ENCODE measurements at places on chromosomes 3 and 15.

DNA sequence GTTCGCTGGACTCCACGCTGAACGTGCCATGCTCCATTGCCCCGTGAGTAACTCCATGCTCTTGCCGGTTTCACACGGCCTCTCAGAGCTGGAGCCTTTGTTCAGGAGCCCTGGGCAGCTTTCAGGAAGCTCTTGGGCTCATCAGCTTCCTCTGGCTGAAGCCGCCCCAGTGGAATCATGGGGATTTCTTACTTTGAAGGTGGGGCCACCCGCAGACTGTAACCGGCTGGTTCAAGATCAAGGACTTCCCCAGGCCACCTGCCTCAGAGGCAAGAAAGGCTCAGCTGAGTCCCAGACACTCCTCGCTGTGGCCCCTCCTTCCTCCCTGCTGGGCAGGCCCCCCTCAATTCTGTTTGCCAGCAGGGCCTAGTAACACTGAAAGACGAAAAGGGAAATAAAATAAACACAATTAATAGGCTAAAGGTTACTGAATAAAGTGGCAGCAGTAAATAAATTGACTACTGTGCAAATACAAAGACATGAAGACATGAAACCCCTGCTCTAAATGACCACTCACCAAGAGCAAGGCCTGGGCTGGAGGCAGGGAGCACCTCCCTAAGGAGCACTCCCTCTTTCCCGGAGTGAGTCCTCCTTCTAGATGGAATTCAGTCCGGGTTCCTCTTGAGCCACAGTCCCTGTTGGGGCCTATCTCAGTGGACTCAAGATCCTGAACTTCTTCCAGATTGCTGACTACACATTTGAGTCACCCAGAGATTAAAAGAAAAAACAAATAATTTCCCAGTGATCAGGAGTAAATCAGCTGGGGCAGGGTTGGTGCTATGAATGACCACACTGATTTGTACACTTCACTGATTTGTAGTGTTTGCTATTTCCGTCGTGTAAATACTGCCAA is 51.0 kb downstream of the ZDHHC19 start:
- no peak for DNase-seq

- DNase-seq, result no peak
These were observed 326.6 kb downstream of the ARPP21 start for GRCh38 chr3:35965908-35966307.

- DNase-seq, result no peak
These were observed 560.8 kb upstream of the TBL1XR1 start for GRCh38 chr3:177758126-177758525.

- no peak for DNase-seq
These were observed 16.0 kb upstream of the ADIPOQ start for GRCh38 chr3:186826410-186826975.

- DNase-seq, result no peak
These were observed 121.3 kb upstream of the WNT5A start for GRCh38 chr3:55608301-55608937.

- no peak for DNase-seq
These were observed 110.2 kb downstream of the RBPMS2 start for GRCh38 chr15:64665179-64665578.

DNA sequence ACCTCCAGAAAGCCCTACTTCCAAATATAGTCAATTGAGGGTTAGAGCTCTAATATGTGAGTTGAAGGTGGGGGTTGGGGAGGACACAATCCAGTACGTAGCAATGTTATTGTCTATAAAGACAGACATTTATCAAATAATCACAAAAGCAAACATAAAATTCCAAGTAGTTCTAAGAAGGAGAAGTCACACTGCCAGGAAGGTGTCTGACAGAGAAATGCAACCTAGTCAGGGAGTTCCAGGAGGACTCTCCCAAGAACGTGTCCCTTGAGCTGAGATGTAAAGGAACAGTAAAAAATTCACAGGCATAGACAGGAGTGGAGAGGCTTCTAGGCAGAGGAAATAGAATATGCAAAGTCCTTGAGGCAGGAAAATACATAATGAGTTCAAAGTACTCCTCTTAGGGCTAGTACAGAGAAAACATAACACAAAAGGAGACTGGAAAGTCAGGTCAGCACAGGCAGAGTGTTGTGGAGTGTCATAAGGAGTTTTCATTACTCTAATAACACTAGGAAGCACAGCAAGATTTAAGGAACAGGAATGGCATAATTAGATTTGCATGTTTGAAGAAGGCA is 277.6 kb upstream of the STT3B start:
- DNase-seq, result no peak

DNA sequence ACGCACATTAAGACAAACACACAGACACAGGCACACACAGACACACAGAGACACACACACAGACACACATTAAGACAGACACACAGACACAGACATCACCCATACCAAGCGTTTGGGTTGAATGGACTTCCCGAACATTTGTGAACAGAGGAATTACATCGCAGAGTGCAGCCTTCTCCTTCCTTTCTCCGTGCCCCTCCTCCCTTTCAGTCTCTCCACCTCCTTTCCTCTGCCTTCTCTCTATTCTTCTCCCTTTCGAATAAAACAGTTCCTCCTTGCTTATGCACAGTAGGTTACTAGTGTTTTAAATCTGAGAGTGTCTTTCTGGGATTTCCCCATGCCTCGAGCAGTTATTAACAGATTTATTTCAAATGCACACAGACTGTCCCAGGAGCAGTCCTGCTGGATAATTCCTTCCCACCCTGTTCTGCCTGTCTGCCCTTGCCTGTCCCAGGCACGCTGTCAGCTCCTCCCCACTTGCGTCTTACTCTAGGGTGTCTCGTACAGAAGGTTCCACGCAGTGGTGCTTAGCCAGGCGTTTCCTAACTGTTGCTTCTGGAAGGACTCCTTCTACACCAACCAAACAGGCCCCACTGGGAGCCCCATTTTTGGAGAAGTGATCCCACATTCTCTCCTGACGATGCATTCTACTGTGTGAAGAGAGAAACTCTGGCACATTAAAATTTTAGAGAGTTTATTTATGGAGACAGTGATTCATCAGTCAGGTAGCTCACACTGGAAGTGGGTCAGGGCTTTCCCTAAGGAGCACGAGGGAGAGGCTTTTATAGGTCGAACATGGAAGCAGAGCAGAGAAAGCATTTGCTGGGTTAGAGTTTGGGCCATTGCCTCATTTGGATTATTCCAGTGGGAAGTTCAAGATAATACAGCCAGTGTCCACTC is 163.8 kb downstream of the SV2B start:
- no peak for DNase-seq

DNA sequence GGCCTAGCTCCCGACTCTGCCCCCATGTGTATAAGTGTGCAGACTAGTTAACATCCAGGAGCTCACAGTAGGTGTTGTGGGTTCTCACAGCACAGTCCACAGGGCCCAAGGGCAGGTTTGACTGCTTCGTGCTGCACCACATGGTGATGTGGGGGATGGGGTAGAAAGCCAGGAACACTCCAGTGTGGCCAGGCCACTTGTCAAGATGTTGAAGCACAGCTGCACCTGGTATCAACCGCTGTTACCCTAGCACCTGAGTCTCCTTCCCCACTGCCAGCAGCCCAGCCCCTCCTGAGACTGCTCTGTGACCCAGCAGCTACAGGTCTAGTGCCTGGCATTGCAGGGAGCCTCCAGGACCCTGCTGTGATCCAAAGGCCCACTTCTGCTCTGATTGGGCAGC is 53.4 kb downstream of the CHDH start:
- no peak for DNase-seq

DNA sequence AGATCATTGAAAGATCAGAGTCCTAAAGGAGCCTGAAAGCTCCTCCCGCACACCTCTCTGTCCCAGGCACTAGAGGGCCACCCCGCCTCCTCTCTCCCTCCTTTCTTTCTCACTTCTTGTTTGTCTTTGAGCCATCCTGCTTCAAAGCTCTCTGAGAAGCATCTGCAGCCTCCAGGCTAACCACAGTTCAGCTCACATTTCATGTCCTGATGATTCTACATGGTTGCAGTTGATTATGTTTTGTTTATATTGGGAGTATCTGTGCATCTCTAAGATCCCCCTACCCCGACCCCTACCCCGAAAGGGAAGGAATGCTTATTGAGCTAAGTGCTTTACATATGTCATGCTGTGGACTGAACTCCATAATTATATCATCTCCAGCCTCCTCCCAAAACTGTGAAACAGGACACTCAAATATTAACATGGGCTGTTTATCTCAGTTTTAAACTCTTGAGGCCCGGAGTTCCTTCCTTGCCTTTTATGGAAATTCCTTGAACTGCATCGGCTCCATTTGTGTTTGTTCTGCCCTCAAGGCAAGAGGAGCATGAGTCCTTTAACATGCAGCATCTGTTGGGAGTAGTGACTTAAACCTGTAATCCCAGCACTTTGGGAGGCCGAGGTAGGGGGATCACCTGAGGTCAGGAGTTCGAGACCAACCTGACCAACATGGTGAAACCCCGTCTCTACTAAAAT is 30.9 kb downstream of the MGLL start:
- DNase-seq, result no peak

GRCh38 chr3:67821135-67821534 is 166.7 kb upstream of the SUCLG2 start:
- no peak for DNase-seq

GRCh38 chr3:171393032-171393744 is 67.0 kb downstream of the TNIK start:
- no peak for DNase-seq

- no peak for DNase-seq
These were observed 5.3 kb downstream of the TXNRD3 start for GRCh38 chr3:126649556-126650092.

DNA sequence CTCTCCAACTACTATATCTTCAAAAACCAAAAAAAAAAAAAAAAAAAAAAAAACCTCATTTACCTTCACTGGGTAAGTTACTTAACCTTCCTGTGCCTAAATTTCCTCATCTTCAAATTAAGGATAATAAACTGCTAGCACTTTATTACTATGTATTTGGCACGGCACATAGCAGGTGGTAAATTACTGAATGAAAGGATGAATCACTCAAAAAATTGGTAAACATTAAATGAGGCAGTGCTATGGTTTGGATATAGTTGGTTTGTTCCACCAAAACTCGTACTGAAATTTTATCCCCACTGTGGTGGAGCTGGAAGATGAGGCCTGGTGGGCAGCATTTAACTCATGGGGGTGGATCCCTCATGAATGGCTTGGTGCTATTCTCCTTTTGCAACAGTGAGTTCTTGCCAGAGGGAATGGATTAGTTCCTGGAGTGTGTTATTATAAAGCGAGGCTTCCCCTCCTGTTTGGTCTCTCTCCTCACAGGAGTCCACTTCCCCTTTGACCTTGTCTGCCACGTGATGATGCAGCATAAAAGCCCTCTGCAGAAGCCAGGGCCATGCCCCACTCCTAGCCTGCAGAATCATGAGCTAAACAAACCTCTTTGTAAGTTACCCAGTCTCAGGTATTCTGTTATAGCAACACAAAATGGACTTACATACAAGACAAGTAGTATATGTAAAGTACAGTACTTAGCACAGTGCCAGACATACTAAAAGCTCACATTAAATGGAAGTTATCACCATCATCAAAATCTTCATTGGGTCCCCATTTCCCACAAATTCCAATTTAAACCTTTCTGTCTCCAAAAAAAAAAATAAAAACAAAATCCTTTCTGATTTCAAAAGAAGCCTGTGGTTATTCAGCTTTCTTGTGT is 20.6 kb downstream of the DCUN1D1 start:
- DNase-seq, result no peak

DNA sequence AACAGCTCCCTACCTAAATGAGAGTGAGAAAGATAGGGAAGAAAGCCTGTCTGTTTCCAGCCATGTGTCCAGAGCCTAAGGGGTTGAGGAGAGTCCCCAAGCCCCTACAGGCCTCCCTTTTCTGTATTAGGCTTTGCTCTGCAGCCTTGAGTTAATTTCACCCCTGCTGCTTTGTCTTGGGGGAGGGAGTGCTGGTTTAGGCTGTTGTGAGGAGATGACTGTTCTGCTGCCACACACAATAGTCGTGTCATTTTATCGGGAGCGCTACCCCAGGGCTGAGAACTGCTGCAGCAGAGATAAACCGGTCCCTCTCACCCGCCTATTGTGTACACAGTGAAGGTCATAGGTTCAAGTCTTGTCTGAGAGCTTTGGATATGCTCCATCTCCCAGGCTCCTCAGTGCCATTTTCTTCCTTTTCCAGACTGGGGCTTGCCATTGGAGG is 1.4 kb downstream of the ZNF609 start:
- DNase-seq, result no peak

DNA sequence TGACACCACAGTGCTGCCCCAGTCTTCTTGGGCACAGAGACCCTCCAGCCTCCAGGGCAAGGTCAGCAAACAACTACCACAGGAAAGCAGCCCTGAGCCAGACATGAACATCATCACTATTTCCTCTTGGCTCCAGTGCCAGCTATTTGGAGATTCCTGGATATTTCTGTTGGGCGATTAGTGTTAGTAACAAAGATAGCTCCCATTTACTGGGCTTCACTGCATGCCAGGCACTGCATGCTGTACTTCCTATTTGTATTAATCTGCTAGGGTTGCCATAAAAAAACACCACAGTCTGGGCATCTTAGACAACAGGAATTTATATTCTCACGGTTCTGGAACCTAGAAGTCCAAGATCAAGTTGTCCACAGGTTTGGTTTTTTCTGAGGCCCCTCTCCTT is 255.1 kb upstream of the STT3B start:
- DNase-seq, result no peak

GRCh38 chr3:51283421-51283820 is 101.7 kb upstream of the MANF start:
- no peak for DNase-seq

GRCh38 chr3:109355625-109356441 is 18.5 kb upstream of the DPPA4 start:
- DNase-seq, result no peak

DNA sequence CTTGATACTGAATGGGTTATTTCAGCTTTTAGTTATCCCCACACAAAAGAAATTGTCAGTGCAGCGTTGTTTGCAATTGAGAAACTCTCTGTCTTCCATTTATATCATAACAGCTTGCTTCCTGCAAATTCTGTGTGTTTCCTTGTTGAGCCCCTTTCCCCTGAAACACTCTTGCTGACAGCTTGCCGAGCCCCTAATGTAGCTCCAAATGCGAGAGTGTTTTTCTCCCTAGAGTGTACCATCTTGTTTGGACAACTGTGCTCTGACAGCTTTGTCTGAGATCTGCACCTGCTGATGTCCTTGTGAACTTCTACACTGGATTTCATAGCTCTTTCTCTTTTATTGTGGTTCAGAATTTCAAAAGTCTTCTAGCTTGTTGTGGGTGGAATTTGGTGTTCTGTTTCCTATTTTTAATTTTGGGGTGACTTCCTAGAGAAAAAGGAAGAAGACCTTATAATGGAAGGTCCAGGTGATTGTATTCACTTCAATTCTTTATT is 343.5 kb downstream of the PDCD6IP start:
- no peak for DNase-seq

DNA sequence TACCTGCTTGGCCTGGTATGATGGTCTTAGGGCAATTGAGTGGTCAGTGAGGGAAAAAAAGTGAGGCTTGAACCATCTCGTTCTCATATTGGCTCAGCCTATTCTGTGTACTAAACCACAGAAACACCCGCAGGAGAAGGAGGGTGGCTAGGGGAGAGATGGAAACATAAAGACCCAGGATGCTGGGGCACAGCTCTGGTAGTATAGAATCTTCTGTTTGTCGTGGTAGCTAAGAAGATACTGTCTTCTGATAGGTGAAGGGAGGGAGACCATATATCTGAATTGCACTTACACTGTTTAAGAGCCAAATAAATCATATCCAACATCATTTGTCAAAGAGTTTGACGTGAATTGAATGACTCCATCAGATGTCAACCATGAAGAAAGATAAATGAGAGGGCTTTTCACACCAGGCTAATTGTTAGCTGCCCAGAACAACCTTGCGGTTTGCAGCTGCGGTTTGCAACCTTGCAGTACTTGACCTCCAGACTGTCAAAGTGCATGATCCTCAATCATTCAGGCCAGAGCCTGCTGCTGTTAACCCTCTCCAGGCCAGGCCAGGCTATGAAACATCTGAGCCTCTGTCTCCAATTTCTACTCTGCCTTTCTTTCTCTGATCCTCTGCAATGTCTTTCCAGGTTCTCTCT is 40.9 kb upstream of the PIK3R4 start:
- DNase-seq, result no peak
